ENCODE measurements at places on chromosomes 3 and 15.

- DNase-seq = no peak
These were observed 60.2 kb downstream of the PIAS1 start for GRCh38 chr15:68114356-68114755.

GRCh38 chr3:177932750-177933660, 603.2 kb upstream of the KCNMB2 start:
- DNase-seq = no peak

DNA sequence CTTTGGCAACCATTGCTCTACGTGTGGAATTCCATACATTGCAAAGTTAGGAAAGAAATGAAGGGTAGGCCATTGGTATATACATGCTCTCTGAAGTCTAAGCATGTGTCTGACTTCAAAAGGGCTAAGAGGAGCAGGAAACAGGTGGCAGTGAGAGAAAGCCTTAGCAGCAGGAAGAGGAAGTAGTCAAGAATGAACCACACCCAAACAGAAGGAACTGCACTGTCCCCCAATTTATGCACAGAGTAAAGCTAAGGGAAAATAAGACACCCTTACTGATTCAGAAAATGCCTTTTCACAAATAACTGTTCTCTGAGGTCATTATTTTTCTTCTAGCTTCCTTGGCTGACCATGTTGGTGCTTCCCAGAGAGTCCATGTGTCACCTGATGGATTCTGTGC, 575.4 kb downstream of the NTRK3 start:
- no peak for DNase-seq

GRCh38 chr15:49232236-49232806, 62.3 kb downstream of the GALK2 start:
- DNase-seq = no peak

GRCh38 chr3:149243540-149243939, 21.9 kb upstream of the CP start:
- DNase-seq = no peak

DNA sequence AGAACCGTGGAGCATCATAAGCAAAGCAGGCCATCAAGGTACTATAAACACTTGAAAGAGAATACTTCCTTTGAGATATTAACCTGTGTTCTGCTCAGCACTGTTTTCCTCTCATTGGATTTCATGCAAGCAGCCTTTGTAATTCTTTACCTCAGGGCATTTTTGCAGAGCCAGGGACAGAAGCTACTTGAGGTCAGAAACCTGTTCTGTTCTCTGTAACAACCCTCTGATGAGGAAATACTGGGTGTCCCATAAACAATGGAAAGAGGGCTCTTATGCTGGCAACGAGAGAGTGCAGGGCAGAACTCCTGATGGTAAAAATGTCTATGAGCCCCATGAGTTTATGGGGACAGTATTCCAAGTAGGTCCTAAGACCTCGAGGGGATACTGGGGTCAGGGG, 66.0 kb downstream of the DCLK3 start:
- no peak for DNase-seq

DNA sequence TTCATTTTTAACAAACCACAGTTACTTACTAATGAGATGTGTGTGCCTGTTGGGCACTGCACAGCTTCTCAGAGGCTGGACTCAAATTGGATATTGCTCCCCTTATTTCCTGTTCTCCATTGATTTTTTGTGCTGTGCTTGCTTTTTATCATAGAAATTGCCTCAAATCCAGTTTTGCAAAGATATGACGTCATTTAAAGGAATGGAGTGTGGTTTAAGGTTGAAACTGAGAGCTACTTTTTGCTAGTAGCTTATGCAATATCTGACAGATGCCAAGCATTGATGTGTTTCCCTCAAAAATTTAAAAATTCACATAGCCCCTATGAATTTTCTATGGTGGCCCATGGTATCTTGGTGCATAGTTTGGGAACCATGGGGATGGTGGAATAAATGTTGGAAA, 67.7 kb upstream of the ROPN1 start:
- DNase-seq = no peak

DNA sequence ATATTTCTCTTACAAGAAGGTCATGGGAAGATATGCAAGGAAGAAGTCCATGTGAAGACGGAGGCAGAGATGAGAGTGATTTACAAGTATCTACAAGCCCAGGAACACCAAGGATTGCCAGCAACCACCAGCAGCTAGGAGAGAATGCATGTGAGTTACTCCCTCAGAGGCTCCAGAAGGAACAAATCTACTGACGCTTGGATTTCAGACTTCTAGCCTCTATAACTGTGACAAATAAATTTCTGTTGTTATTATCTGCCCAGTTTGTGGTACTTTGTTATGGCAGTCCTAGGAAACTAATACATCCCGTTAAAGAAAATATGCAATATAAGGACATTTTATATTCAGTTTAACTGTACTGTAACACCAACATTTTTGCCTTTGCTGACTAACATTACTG, 283.9 kb downstream of the BCHE start:
- DNase-seq = no peak

- no peak for DNase-seq
These were observed 59.6 kb upstream of the GOLIM4 start for GRCh38 chr3:168155303-168155702.

GRCh38 chr15:27757052-27757451, 342.1 kb downstream of the OCA2 start:
- DNase-seq = no peak

GRCh38 chr15:40328176-40328575, 4.7 kb downstream of the INAFM2 start:
- DNase-seq = no peak

DNA sequence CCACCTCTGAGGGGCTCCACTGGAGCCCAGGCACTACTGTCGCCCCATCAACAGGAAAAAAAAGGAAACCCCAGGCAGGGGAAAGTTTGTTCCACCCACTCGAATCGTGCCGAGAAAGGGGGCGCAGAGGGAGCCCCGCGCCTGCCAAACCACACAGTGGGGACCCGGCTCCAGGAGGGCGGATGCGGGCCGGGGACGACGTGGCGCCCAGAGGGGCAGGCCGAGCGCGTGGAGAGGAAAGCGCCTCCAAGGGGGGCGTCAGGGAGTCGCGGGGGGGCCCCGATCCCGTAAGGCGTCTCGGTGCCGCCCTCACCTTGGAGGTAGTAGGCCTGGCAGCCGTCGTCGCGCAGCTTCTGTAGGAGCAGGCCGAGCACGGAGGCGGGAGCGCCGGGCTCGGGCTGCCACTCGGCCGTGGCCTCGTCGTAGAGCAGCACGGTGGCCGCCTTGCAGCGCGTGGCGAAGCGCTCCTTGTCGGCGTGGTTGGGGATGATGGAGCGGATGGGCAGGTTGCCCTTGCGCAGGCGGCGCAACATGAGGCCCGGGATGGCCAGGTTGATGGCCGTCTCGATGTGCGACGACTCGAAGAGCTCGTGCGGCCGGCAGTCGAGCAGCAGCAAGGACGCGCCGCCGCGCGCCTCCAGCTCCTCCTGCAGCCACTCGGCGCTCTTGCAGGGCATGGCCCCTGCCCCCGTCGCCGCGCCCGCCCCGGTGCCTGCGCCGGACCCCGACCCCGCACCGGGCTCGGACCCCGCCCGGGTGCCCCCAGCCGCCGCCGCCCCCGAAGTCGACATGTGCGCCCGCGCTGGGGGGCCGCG, 627 bp downstream of the DUSP7 start:
- peak; percentile 24 for DNase-seq

GRCh38 chr3:7630351-7630911, 769.5 kb downstream of the GRM7 start:
- no peak for DNase-seq

- DNase-seq = no peak
These were observed 318.9 kb downstream of the RYR3 start for GRCh38 chr15:33629647-33630046.

GRCh38 chr15:76501726-76502125, 165.2 kb downstream of the ISL2 start:
- no peak for DNase-seq

GRCh38 chr3:125967156-125967555, 1.8 kb upstream of the ROPN1B start:
- DNase-seq = no peak

- no peak for DNase-seq
These were observed 2.1 kb downstream of the GRM2 start for GRCh38 chr3:51709004-51709420.

DNA sequence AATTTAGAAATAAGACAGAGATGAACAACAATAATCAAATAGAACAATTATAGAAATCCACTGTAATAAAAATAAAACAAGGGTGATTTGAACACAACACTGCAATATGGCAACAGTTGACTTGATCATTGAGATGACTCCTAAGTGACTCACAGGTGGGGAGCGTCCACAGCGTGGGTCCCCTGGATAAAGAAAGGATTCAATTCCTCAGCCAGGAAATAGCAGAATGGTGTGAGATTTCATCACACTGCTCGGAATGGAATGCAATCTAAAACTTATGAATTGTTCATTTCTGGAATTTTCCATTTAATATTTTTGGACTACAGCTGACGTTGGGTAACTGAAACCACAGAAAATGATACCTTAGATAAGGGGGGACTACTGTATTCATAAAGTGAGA, 82.0 kb downstream of the CNTN3 start:
- DNase-seq = peak; percentile 33

DNA sequence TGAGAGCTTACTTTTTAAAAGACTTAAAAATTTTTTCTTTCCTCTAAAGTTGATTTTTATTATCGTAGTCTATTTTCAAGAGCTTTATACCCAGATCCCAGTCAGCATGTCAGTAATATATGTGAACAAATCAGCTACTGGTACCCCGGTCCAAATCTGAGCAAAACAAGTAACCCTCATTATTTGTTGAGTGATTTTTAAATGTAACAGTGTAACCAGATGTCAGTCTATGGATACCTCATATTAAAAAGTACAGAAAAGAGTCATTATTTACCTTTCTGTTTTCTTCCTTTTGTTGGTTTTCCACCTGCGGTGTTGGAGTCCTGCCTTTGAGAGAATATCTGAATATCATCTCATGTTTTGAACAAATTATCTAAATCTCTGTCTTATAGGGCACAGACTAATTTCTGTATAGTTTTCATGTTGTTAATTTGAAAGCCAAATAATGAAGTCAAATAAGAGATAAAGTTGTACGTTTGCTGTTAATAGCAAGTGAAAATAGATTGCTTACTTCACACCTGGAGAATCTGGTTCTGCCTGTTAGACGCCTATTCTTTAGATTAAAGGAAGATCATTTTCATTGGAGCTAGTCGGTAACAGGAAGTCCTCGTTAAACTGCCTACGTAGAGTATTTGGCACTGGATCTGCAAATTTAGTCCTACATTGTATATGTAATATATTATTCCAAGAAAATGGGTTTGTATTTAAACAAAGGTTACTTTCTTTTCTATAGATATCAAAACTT, at the start of gene STX19:
Gene STX19 (minus strand): TSS at position 505 of the 745 bp plus-strand sequence. CDS start 13,328 bp downstream, outside the sequence.
- DNase-seq = no peak

DNA sequence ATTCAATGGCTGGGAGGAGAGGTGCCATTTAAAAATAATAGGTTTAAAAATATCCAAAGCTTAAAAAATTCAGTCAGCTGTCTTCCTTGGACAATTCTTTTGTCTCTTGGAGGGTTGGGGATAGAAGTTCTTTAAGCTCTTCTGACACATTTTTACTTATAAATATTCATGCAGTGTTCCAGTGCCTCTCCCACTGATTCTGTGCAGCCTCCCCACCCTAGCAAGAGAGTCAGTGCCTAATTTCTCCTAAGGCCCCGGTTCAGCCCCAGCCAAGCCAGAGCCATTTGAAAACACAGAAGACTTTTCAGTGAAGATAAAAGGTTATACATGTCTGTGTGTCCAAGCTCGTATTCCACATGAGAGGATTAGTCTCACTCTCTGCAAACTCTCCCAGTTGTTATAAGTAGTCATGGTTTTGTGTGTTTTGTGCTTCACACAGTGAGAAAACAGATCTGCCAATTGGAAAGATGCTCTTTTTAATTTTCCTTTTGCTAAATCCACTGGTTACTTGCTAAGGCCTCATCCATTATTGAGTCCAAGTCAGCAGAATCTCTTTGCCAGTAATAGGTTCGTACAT, 141.3 kb downstream of the CD47 start:
- no peak for DNase-seq

- no peak for DNase-seq
These were observed 32.8 kb upstream of the TOP2B start for GRCh38 chr3:25697553-25697952.

DNA sequence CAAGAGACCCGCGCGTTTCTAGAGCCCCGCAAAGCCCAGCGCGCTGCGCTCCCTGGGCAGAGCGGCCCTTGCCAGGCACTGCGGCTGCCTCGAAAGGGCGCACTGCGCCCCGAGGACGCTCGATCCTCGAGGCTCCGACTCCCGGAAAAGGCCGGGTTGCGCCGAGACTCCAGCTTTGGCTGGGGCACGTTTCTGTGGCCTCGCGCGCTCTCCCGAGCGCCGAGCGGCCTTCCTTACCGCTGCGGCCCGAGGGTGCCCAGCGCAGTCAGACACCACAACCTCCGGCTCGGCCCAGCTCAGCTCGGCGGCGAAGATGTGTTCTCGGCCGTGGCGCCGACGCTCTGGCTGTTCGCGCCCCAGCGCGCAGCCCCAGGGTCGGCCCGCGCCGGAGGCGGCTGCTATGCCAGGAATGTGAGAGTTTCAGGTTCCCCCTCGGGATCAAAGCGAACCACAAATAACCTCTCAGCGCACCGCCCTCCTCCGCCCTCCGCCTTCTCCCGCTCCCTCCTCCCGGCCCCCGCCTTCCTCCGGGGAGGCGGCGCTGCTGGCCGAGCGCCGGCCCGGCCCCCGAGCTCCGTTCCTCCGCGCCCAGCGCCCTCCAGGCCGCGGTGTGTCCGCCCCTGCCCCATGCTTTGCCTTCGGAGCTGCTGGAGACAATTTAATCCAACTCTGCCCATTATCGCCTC, at the start of gene AMOTL2:
Gene AMOTL2 (minus strand): TSS at position 343 of the 686 bp plus-strand sequence. CDS start 3,014 bp downstream, outside the sequence.
- DNase-seq = peak; percentile 79

DNA sequence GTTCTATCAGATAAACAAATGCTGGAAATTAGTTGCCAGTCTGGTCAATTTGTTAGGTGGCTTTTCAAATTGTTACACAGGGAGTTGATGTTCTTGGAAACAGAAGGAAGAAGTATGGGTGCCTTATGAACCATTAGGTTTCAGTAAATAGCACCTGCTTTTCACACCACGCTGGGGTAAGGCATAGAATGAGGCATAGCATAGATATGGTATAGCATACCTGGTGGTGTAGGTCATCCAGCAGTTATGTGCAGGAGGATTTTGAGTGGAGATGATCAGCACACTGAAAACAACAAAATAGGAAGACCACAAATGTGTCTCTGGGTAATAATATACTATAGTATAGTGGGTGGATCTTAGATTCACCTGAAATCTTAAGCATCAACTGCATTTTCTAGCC, 121.4 kb downstream of the GMPS start:
- no peak for DNase-seq

DNA sequence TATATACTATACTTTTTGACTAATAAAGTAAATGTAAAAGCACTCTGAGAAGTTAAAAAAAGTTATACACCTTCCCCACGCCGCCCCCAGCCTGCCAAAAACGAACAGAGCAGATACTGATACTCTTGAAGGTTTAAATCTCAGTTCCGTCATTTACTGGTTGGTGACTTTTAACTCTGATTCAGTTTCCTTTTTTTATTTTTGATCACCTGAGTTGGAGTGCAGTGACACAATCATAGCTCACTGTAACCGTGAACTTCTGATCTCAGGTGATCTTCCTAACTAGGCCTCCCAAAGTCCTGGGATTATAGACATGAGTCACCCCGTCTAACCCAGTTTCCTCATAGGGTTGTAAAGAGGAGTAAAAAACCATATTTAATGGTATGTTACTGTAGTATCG, 3.3 kb upstream of the TIPIN start:
- DNase-seq = no peak

Measured in NCI-H460 (cell line).